ENCODE measurements at places on chromosomes 6 and 20.
A peak's percentile ranks its signal among the peaks of the same experiment; 100 is the strongest.

- no peak for DNase-seq
Measured at GRCh38 chr6:142510211-142510610, 208.4 kb downstream of the ADGRG6 start.

DNA sequence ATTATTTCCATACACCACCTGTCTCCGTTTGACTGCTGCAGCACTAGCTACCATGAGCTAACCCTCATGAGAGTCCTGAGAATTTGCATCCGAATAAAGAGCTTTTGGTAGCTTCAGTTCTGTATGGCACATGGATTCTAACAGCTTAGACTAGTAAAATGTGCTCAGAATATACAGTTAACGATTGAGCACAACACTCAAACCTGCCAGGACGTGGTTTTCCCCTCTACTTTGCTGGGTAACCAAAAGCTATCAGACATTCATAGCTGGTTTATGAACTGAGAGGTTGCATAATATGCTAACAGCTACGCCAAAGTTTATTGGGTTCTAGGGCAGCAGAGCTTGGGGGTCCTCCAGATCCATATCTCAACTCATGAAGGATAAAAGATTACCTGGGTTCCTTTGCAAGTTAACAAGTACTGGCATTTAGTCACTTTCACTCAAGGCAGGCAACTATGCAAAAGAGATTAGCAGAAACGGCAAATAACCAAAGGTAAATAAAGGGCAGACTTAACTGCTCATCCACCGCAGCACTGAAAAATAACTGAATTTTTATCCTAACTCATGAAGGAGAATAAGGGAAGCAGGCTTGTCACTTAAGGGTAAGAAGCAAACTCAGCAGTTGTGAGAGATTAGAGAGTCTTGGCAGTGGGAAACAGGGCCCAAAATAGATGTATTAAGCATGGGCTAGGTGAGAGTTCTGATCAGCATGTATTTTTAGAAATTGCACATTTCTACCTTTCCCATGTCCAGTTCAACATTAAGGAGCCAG lies 29.4 kb downstream of the NUDT3 start:
- DNase-seq = no peak

- no peak for DNase-seq
Measured at GRCh38 chr6:90274451-90275030, 22.1 kb downstream of the BACH2 start.

DNA sequence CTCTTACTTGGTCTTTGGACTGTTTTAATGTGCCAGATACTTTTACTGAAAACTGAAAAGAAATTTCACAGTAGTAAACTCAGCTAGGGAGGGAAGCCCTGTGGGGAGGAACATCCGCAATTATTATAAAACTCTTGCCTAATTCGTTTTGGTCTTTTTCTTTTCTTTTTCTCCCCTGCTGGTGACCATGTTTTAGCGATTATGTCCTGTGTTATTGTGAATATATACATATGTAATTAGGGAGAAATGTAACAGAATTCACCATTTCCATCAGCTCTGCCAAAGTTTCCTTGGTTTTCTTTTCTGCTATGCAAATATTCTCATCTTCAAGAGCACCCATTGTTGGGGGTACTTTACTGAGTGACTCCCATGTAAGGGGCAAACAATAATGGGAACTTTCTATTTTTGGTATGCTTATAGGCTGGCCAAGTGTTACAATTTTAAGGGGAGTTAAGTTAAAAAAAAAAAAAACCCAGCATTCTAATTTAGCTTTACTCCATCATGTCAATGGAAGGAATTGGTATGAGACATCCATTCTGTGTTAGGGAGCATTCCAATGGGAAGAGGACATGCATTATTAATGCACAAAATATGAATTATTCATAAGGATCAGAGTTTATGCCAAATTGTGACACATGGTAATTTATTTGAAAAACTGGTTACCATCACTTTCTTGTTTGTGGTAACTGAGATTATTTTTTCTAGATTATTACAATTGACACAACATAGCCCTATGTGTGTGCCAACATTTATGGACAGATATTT lies 2.0 kb downstream of the DOK5 start:
- no peak for DNase-seq

DNA sequence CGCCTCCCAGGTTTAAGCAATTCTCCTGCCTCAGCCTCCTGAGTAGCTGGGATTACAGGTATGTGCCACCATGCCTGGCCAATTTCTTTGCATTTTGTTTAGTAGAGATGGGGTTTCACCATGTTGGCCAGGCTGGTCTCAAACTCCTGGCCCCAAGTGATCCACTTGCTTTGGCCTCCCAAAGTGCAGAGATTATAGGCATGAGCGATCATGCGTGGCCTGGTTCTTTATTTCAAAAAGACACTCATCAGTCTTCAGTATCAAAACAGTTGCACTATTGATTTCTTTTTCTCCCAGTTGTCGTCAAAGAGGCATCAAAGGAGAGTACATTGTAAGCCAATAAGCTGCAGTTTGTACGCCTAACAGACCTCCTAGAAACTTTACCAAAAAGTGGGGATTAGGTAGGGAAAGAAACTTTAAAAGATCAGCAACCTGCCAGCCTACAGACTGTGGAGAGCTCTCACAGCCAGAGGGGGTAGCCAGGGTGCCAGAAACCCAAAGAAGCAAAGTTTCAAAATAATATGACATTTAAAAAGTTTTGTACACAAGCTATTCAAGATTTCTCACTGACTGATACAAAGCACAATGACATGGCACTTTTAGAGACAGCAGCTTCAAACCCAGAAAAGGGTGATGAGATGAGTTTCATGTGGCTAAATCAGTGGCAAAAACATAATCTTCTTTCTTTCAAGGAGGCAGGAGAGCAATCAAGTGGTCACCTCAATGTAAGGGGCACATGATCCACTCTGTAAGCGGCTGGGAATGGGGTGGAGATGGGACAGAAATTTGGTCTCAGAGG lies 83.0 kb upstream of the RALY start:
- no peak for DNase-seq

- peak; percentile 2 for DNase-seq
Measured at GRCh38 chr6:80211286-80211685, 104.8 kb downstream of the BCKDHB start.

GRCh38 chr6:57222743-57223077 lies 603 bp upstream of the RAB23 start:
- no peak for DNase-seq

GRCh38 chr6:26309731-26310142 lies 55.3 kb upstream of the BTN3A2 start:
- DNase-seq = peak; percentile 98

DNA sequence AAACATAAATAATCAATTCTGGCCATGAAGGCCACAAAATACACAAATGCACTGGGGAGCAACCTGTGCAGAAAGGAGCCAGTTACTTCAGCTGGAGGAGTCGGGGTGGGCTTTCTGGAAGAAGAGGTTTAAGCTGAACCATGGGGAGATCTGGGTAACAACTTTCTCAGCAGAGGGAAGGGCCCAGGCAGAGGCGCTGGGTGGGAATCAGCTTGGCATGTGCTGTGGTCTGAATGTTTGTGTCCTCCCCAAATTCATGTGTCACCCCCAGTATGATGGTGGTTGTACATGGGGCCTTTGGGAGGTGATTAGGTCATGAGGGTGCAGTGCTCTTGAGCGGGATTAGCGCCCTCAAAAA lies 107.9 kb downstream of the SYCP2 start:
- no peak for DNase-seq

DNA sequence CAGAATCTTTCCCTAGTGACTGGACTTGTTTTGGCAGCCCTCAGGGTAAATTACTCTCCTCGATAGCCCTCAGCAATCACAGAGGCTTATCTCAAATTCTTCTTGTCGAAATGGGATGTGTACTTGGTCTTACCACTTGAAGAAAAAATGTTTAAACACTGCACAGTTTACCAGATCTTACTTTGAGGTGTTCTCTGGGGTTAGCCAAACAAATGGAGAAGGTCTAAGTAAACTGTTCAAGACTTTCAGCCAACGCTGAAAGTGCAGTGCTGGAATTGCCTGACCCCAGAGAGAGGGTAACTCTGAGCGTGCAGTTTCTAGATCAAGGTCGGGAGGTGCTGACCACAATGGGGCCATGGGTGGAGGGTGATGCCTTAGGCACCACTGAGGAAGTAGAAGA lies 39.2 kb downstream of the MYLIP start:
- no peak for DNase-seq

GRCh38 chr6:33075568-33076405 lies at the start of gene HLA-DPB1:
Gene HLA-DPB1, plus strand, starts transcription at chr6:33075990. Its CDS starts 52 bp downstream, at chr6:33076042.
- peak; percentile 59 for DNase-seq

GRCh38 chr6:33147807-33148666 lies 44.2 kb downstream of the COL11A2 start:
- DNase-seq = no peak

- peak; percentile 64 for DNase-seq
Measured at GRCh38 chr6:42520786-42521607, 42.8 kb upstream of the UBR2 start.

DNA sequence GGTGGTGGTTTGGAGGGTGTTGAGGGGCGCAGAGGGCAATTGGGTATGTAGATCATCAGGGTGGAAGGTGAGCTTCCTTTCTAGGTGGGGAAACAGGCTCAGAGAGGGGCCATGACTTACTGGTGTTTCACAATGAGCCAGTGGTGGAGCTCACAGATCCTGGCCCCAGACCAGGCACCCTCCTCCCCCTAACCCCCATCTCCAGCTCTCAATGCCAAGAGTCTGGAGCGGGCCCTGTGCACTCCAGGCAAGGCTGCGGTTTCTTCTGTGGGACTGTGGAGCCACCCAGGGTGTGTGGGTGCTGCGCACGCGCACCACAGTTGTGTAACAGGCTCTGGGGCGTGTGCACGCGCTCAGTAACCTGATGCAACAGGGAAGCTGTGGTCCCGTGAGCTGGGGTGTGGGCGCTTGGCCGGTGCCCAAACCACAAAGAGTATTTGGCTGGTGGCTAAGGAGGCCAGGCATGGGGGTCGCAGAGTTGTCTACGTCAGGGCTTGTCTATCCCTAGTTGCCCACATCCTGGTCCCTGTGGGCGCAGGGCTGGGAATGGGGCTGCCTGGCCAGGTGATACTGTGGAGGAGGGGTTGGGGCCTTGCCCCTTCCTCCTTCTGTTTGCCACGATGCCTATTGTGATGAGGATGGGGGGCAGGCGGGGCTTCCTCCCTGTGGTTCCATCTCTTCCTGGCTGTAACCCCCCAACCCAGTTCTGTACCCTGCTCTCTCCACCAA lies 37.5 kb upstream of the MRPS18A start:
- DNase-seq = peak; percentile 97

GRCh38 chr6:143929975-143930374 lies 65.7 kb downstream of the ZC2HC1B start:
- DNase-seq = no peak

DNA sequence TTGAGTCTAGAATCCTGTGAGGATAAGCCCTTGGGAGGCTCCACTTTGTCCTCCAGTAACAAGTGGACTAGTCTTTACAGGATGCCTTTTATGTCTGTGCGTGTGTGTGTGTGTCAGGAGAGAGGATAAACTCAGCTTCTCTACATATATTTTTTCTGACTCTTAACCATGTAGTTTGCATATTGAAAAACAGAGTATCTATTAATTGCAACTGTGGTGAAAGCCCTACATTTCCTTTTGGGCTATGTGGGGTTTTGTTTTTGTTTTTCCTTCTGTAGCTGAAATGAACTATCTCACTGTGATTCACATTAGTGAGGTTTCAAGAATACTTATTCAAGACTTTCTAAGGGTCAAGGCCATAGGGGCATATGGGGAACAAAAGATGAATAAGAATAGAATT lies 17.7 kb downstream of the TPBG start:
- no peak for DNase-seq

- DNase-seq = peak; percentile 52
Measured at GRCh38 chr6:134437376-134437775, 119.5 kb upstream of the SGK1 start.

DNA sequence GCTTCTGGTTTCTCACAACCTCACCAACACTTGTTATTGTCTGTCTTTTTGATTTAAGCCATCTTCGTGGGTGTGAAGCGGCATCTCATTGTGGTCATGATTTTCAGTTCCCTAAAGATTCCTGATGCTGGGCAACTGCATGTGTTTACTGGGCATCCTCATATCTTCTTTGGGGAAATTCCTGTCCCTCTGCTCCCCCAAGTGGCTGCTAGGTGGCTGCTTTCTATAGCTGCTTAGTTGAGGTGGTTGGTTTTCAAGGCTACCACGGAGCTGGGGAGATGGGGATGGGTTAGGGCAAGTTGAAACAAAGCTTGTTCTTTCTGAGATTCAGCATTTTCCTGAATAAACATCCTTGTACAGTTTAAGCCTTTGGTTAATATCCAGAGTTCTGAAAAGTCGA lies 403.9 kb upstream of the SULF2 start:
- peak; percentile 11 for DNase-seq

GRCh38 chr6:11331111-11331510 lies 98.6 kb upstream of the NEDD9 start:
- DNase-seq = no peak

DNA sequence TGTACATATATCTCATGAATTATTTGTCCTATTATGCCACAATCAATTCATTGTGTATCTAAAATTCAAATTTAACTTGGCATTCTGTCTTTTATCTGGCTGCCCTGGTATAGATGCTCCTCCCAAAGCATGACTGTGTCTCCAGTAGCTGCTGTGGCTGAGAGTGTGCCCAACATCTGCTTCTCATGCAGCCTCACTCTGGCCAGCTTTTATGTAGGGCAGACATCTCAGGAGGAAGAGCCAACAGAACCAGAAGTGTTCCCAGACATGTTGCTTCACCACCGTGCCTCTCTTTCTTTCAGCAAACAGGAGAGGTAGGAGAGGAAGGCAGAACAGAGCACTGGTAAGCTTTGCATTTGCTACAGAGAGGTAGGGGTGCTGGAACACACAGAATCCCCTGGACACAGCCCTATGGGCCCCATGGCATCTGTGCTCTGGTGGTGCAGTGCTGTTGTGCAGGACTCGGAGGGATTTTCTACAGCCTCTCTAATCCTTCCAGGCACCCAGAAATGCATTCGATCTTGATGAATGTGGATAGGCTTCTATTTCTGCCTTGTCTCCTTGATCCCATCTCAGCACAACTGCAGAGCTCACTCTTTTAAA lies 637.1 kb downstream of the UTRN start:
- DNase-seq = no peak

DNA sequence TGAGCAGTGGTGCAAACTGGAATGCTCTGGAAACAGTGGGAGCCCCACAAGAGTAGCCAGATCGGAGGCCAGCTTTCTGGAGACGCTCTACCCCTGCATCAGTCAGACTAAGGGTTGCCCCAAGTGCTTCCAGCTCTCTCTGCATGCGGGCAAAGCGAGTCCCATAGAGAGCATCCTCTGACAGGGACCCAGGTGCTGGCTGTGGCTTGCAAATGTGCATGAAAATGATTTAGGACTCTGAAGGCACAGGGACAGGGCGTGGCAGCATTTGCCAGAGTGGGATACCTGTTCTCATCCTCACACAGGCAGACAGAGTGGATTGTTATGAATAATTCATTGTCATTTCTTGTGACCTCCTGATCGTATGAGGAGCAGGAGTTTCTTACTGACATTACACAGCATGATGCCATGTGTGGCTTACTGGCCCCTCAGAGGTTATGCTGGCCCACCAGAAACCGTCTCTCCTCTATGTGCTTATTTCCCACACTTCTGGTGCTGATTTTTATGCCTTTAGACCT lies 10.3 kb downstream of the RIN2 start:
- DNase-seq = no peak

DNA sequence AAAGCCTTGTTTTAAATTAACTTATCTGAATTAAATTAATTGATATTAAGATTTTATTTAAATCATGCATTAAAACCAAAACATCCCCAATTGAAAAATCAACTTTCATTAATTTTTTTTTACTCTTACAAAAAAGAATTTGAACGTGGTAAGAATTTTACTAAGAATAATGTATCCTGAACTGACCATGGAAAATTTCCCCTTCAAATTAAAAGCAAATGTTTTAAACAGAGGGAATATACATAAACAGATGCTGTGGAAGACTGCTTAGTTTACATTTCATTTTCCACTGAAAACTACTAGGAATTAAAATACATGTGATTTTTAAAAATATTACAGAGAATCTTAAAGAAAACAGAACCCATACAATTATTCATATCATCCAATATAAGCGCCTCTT lies 2.3 kb downstream of the RNF24 start:
- no peak for DNase-seq
